ENCODE measurements at places on chromosomes 5 and 9.

DNA sequence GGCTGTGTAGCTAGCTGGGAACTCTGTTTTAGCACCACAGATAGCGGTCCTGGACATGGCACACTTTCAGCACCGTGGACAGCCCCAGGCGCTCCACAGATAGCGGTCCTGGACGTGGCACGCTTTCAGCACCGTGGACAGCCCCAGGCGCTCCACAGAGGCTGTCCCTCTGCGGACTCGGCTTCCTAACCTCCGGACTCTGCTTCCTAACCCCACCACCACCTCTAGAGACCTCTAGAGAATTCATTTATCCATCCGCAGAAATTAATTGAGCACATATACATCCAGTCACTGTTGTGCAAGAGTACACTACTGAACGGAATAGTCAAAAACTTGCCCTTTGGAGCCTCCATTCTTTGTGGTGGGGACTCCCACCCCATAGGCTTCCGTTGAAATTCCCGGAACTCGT, 27.4 kb downstream of the UNC5A start:
- DNase-seq, result no peak

DNA sequence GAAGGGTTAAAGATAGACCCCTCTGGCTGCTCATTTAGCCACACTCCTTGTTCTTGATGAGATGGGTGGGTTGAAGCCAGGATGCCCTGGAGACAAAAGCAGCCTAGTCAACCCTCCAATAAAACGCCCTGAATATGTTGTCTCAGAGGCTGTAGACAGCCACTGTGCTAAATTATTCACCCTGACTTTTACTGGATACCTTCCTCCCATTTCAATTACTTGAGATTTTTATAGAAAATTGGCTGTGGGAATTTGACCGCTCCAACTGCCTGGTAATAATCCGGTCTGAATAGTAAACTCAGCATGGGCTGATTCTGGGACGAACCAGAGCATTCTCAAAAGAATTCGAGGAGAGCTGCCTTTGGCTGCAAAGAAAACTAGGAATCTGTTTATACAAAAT, 104.2 kb downstream of the SNX18 start:
- DNase-seq, result no peak

- no peak for DNase-seq
Measured at GRCh38 chr9:98943682-98944056, at the start of gene COL15A1. TSS of gene COL15A1 (plus strand) at chr9:98943907. CDS start at chr9:98944062, 155 bp downstream.

GRCh38 chr9:131701789-131702337, 38.0 kb downstream of the RAPGEF1 start:
- DNase-seq, result no peak

- DNase-seq, result no peak
Measured at GRCh38 chr9:27029186-27029585, 23.7 kb upstream of the LRRC19 start.

DNA sequence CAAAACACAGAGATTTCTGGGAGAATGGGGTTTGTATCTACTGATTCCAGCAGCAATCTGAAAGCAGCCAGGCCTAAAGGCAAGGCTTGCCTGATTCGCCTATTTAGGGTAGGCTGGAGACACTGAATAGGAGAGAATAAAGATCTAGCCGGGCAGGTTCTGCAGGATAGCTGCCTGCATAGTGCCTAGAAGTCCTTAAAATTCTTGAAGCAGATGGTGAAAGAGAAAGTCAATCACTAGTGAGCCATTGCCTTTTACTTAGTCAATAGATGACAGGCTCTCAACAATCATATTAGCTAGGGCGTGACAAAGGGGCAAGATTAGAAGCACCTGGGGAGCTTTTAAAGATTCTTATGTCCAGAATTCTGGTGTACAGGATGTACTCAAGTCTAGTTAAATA, 522.7 kb downstream of the HTR1A start:
- DNase-seq, result no peak

- DNase-seq, result no peak
Measured at GRCh38 chr9:75504721-75505120, 385.8 kb upstream of the PCSK5 start.

DNA sequence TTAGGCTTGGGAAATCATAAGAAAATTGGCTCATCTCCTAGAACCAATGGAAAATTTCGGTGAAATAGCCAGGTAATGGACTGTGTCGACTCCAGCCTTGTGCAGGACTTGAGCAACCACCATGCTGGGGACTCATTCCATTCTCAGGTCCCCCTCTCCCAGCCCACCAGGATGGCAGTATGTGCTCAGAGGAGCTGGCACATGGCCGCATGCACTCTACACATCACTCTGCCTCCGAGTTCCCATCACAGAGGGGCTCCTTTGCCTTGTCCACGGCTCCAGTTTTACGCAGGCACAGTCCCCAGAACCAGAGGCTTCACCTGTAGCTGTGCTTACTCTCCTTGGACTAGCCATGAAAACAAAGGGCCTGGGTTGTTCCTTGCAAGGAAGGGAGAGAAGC, 149.3 kb downstream of the PAX5 start:
- no peak for DNase-seq

- no peak for DNase-seq
Measured at GRCh38 chr9:121362813-121363621, 7.0 kb downstream of the STOM start.

DNA sequence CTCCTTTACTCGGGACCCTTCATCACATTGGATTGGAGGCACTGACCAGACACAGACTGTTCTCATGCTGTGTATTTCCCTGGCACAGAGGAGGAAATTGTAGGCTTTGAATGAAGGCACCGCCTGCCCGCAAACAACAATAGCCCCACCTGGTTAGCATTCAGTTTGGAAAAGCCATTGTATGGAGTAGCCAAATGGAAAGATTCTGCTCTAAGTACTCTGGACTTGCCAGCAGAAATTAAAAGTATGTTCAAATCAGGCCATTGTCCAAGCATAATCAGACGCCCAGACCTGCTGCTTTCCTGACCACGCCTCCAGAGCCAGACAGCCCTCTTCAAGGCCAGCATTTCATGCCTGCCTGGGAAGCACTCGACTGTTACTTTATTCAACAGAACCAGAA, 8.0 kb upstream of the SEMA4D start:
- DNase-seq, result no peak

DNA sequence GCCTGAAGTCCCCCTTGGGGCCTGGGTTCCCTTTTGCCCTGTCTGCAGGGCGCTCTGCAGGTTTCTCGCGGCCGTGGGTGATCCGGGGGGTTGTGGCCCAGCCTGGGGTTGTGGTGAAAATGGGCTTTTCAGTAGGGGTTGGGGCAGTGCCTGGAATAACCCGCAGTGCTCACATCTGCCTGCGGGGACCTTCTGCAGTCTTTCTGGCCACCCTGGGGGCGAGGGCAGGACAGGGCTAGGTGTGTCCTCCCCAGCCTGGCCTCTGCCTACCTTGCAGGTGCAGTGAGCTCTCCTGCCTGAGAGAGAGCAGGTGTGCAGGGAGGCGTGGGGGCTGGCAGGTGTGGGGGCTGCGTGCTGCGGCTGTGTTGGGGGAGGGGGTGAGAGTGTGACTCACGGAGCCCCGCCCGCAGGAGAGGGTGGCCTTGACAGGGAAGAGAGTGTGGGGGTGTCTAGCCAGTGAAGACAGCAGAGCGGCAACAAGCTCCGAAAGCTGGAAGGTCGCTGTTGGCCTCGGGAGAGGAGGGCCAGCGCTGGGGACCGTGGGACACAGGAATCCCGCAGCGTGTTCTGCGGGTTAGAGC, 131.4 kb downstream of the MRPL36 start:
- DNase-seq, result no peak

DNA sequence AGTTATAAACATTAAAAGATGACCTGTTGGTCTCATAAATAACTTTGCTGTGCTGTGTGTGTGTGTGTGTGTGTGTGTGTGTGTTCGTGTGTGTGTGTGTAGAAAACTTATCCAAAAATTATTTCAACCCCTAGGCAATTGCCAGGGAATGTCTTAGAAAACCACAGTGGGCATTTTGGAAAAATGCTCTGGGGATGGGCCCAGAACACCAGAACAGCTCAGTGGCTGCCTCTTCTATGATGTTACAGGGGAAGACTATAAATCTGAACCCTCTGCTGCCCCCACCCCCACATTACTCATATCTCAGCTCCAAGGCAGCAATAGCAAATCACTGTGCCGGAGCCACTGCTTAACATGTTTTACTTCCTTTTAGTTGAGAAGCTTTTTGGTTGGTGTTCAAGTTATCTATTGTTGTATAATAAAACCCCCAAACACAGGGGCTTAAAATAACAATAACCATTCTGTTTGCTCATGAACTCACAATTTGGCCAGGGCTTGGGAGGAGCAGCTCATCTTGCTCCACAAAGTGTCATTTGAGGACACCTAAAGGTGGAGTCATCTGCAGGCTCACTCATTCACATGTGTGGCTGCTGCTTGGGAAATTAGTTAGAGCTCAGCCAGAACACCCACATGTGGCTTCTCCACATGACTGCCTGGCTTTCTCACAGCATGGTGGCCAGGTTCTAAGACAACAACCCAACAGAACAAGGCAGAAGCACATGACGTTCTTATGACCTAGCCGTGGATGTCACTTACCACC, 40.4 kb downstream of the ACTBL2 start:
- no peak for DNase-seq

DNA sequence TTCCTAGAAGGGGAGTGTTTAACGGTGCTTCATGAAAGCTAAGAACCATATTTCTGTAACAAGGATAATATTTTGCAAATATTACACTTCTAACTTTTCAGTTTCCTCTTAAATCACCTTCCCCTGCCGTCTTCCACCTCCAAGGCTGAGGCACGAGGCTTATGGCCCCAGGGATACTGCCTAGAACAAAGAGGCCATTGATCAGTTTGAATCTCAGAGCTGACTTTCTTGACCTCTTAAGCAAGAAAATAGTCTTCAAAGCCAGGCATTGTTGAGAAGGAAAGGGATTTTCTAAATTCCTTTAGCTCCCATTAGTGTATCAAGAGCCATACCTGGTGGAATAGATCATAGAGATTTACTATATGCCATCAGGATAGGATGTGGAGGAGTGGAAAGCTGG, 566.2 kb downstream of the BNC2 start:
- DNase-seq, result no peak

GRCh38 chr9:8179381-8180053, 379.9 kb upstream of the DMAC1 start:
- DNase-seq, result no peak

GRCh38 chr5:34053133-34053532, 10.1 kb upstream of the C1QTNF3 start:
- no peak for DNase-seq

GRCh38 chr5:103487218-103487617, 75.4 kb downstream of the NUDT12 start:
- no peak for DNase-seq

GRCh38 chr5:117131048-117131679, 556.5 kb upstream of the SEMA6A start:
- DNase-seq, result no peak

- DNase-seq, result no peak
Measured at GRCh38 chr9:115305543-115305942, 187.6 kb upstream of the TNC start.

DNA sequence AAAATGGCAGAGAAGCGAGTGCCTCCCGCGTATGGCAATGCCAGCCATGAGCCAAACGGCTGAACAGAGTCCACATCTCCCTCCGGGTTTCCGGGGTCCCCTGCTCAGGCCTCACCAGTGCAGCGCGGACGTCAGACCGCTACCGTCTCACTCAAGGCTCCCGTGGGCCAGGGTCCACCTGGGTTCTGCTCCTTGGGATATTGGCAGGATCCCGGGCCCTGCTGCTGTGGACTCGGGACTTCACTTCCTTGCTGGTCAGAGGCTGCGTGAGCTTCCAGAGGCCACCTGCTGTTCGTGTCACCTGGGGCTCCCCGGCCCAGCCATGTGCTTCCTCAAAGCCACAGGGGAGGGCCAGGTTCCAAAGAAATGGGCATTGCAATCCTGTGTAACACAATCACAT, 38.4 kb upstream of the CLPTM1L start:
- no peak for DNase-seq

- DNase-seq, result no peak
Measured at GRCh38 chr5:110050640-110051345, 361.1 kb downstream of the MAN2A1 start.

- DNase-seq, result no peak
Measured at GRCh38 chr5:55533521-55534435, 986 bp downstream of the PLPP1 start.

GRCh38 chr5:41841325-41841724, 28.9 kb downstream of the OXCT1 start:
- no peak for DNase-seq

- DNase-seq, result no peak
Measured at GRCh38 chr9:27109621-27110020, 596 bp downstream of the TEK start.

GRCh38 chr9:94014920-94015319, 59.8 kb upstream of the BARX1 start:
- DNase-seq, result no peak

DNA sequence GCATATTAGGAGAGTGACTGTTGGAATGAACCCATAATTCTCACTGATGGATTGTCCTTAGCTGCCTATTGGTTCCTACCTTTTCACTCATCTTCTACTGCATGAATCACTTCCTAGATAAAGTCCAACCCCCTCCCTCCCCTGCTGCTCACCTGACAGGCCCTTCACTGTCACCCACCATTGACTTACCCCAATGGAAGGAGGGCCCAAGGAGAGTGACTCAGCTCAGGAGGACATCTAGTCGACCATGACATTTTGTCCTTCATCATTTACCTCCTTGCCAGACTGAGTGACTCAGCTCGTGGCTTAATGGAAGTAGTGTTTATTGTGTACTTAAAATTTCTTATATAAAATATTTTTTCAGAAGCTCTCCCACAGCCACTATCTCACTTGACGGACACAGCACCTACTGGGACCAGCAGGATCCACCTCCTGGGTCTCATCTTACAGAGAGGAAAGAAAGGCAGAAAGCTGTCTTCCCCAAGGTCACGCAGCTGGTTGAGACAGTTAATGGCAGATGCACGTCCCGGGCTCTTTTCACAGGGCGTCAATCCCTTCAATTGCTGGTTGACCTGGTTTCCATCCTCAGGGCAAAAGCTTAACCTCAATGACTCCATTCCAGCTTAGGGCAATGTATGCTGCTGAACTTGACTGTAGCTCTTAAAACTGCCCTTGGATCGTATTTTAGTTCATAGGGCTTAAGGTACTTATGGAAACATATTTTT, 142.3 kb downstream of the MARCHF11 start:
- DNase-seq, result no peak

GRCh38 chr5:22542340-22542739, 310.8 kb downstream of the CDH12 start:
- no peak for DNase-seq

DNA sequence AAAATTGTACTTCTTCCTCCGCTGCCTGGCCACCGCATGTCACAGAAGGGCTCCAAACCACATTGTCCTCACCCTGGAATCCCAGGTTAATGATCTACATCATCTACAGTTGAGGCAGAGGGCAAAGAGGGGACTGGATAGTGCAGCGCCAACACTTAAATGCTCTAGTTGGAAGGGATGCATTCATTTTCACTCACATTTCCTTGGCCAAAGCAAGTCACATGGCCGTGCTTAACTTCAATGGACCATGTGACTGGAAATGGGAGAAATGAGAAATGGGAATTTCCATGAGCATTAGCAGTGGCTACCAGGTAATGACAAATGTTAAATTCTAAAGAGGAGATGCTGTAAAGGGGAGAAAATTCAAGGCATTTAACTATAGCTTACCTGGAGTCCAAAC, 13.3 kb upstream of the GNAQ start:
- DNase-seq, result no peak

GRCh38 chr5:59817536-59817935, 76.0 kb downstream of the PDE4D start:
- DNase-seq, result no peak

Measured in NK-92 treated with Interleukin-12 subunit alpha and Interleukin-12 subunit beta, amount 100 ng/mL, for 24 hours (cell line).